ENCODE measurements at places on chromosomes 12 and 14. TPM values are rescaled to one million over a fixed set of nuclear protein-coding genes. Genes with fewer than 3 reads are reported as not detected.

SMCO2 gene
- total RNA-seq = 0.38 TPM

ZBTB42 gene
- 12.3 TPM for total RNA-seq

GRCh38 chr14:68376067-68376779, 416.6 kb downstream of the ZFP36L1 start:
- DNase-seq = no peak

GRCh38 chr14:24435998-24436354, 6.2 kb downstream of the KHNYN start:
- DNase-seq = no peak

GRCh38 chr12:2583091-2583497, 211.7 kb upstream of the FKBP4 start:
- DNase-seq = peak; percentile 84

- DNase-seq = peak; percentile 34
Measured at GRCh38 chr14:104554608-104555429, 24.7 kb upstream of the C14orf180 start.

GRCh38 chr14:77208979-77209318, 27.4 kb downstream of the TMEM63C start:
- no peak for DNase-seq

All from upper lobe of right lung (tissue), 1 donor.